ENCODE measurements at places on chromosomes 6 and 20. TPM values are rescaled to one million over a fixed set of nuclear protein-coding genes. Genes with fewer than 3 reads are reported as not detected.

PAX1 gene
- not detected for total RNA-seq

RMND1 gene
- total RNA-seq, result 61.2 TPM

ANKEF1 gene
- 1.9 TPM for total RNA-seq

CSTF1 gene
- 39.3 TPM for total RNA-seq

PI3 gene
- total RNA-seq, result 0.32 TPM

PACRG gene
- total RNA-seq, result 0.26 TPM

C6orf15 gene
- total RNA-seq, result not detected

MPIG6B gene
- not detected for total RNA-seq

GCNT2 gene
- 2.6 TPM for total RNA-seq

MEP1A gene
- total RNA-seq, result not detected

FOXC1 gene
- total RNA-seq, result 88.4 TPM

TEAD3 gene
- total RNA-seq, result 7.2 TPM

GHRH gene
- not detected for total RNA-seq

CCR6 gene
- not detected for total RNA-seq

OR2H2 gene
- not detected for total RNA-seq

All from articular chondrocyte of knee joint (primary cell).